ENCODE measurements at places on chromosomes 11 and 22.

DNA sequence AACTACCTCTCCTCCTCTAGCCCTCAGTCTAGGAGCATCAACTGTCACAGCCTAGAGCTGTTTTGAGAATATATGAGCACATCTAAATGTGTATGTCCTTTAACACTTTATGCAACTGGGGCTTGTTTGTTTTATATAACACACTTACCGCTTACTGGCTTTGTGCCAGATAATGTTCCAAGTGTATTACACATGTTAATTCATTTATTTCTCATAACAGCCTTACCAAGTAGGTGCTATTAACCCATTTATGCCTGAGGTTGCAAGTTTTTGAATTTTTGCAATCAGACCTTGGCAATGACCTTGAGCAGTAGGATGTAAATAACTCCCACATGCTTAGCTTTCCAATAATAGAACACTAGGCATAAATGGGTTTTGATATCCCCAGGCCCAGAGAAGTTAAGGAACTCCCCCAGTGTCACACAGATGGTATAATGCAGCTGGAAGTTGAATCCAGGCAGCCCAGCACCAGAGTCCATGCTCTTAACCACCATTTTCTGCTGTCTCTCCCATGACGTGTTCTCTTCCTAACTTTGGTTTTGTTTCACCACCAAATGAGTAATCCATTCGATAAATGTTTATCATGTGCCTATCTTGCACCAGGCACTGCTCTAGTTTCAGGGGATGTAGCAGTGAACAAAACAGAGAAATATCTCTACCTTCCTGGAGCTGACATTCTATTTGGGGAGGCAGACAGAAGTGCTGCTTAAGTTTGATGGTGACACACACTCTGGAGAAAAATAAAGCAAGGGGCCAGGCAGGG is 23.1 kb downstream of the PRDM11 start:
- DNase-seq = no peak

GRCh38 chr11:64153812-64154211 is 12.1 kb downstream of the MACROD1 start:
- DNase-seq = no peak

GRCh38 chr11:77030834-77031414 is 3.3 kb upstream of the B3GNT6 start:
- no peak for DNase-seq

DNA sequence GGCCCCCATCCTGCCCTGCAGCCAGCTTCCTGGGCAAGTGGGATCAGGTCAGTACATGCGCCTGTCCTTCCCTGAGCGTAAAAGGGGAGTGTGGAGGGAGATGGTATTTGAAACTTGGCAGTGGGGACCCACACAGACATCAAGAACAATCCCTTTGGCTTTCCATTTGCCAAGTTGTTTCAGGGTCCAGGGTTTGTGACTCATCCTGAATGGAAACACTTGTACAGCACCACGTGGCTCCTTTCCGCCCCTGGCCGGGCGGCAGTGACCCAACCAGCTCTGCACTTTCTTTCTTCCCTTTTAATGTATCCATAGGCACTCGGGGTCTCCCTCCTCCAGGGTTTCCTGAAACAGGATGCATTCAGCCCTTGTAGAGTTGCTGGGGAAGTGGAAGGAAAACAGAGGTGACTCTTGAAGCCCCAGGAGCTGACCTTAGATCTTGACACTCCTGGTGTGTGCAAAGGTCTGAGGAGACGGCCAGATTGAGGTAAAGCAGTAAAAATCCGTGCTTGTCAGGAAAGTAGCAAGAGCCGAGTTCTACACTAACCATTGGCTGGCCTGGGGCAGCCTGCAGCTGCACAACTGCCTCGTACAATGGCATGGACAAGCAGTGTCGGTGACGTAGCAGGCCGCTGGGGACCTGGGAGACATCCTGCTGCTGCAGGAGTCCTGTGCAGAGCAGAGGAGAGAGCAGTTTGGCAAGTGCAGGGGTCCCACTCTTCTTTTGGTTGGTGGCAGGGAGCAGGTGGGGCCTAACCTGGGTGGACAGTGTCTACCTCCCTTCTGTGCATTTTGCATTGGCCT is 189.8 kb downstream of the SNX19 start:
- no peak for DNase-seq

- no peak for DNase-seq
Measured at GRCh38 chr22:43819931-43820640, 8.0 kb upstream of the EFCAB6 start.

DNA sequence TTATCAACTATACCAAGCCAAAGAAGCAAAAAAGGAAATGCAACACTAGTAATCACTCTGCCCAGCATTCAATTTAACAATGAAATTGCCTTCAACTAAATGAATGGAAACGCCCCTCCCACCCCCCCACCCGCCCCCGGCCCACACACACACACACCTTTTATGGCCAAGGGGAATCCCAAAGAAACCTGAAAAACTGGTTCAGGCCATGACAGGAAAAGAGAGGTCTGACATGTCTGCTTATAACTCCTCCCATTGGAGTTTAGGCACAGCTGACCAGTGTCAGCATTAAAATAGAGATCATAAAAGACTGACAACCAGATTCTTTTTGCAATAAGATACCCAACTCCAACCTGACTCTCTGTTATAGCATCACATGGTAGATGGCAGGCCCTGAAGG is 42.6 kb downstream of the ACER3 start:
- no peak for DNase-seq

DNA sequence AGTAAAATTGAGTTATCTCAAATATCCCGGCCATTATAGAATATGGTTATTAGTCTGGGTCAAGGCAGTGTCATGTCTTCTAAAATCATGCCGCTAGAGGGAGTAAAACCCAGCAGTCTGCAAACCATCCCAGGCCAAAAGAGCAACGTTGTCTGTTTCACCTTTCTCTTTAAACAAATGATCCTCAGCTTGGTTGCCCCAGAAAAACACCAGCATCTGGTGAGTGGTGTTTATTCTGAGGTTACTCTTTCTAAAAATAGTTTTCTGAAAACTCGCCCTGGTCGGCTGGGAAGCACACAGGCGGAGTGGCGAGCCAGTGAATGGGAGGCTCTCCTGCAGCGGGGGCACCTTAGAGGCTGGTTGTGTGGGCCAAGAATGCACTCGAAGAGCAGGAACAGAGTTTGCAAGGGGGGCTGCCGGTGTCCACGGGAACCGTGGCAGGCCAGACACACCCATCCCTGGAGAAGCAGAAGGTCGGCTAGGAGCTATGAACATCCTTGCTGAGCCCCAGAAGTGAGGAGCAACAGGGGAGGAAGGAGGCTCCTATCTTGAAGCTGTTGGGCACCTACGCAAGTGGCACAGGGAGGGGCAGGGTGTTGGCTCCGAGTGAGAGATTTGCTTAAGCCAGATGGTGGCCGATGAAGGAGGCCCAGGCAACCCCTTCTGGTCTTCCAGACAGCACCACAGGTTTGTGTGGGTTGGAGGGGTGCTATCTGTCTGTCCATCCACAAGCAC is 297.1 kb downstream of the ETS1 start:
- peak; percentile 69 for DNase-seq

DNA sequence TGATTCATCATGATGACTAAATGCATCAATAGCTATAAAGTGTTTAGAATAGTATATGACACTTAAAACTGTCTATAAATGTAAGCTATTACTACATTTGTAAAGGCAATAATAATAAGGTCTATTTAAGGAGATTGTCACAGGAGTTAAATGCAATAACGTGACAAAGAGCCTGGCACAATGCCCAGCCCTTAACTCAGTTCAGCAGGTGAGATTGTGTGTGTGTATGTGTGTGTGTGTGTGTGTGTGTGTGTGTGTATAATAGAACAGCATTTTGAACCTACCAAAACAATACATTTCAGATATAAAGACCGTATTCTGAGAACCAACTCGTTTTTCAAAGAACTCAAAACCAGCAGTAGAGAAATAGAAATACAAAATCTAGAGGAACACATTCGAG is 177.5 kb downstream of the MYO18B start:
- DNase-seq = no peak

GRCh38 chr22:23251445-23252093 is 71.3 kb downstream of the BCR start:
- no peak for DNase-seq

DNA sequence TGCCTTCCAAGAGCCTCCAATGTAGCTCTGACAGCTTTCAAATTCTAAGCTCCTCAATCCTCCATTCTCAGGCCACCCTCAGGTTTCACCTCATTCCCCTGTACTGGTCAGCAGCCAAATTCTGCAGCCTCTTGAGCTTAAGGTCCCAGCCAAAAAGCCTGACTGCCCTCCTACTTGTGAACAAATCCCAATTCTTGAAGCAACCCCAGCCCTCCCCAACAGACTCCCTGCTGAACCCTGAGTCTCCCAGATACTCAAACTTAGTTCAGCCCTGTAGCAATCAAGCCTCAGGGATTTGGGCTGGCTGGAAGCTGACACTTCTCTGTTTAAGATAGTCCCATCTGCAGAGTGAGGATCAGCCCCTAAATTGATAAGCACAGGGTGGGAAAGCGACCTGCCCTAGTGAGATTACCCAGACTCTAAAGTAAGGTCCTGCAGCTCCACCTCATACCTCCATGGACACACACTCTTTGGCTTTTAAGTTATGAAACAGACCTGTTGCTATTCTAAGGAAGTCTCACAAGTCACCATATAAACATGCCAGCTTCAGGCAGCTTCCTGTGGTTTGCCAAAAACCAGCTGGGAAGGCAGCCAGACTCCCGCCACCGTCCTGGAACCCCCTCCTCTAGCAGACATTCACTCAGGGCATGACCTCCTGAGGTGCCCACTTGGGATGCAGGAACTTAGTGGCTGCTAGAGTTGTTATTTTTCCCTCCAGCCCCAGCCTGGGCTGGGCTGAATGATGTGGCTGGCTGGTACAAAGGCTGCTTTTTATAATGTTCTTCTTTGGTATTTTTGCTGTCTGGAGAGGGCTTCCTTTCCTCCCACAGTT is 82.5 kb upstream of the PICALM start:
- DNase-seq = no peak

DNA sequence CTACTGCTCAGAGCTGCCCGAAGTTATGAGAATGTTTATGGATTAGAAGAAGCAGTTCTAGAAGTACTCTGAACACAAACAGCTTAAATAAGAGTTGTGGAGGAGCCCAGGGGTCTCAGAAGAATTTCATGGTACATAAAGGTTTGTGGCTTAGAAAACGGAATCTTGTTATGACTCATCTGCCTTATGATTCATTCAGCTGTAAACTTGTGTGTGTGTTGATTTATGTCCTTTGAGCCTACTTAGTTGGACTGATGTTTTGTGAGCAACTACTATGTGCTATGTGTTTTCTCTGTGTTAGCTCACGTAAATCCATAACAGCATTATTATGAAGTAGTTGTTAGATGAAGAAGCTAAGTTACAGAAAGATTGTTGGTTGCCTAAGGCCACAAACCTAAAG is 203.7 kb downstream of the PGR start:
- DNase-seq = no peak

DNA sequence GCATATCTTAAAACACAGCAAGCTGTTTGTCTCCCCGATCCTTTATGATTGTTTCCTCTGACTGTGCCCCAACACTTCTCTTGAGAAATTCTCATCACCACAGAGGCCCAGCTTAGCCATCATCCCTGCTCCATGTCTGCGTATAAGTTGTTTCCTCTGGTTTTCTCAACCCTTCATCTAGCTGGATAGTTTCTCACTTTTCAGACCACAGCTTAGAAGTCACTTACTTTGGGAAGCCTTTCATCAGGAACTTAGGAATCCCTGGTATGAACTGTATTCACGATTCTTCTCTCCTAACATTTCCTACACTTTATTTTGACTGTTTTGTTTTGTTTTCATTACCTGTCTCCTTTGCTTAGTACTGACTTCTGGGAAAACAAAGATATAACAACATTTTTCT is 295.2 kb downstream of the GUCY1A2 start:
- DNase-seq = no peak

DNA sequence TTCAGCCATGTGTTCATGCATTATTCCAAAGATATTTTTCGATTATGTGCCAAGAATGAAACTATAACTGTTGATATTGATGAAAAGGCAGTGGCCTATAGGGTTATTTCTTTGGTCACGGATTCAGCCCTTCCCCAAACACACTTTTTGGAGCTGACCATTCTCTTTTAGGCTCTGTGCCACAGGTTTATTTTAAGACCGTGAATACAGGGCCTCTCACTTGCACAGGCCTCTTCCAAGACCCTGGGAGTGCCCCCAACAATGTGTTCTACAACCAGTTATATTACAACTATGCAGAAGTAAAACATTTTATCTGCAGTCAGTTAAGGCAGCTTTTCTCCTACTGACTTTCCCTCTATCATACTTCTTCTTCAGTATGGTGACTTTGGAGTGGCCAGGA is 104.6 kb downstream of the ALX4 start:
- no peak for DNase-seq

- no peak for DNase-seq
Measured at GRCh38 chr11:37078521-37078920, 480.5 kb upstream of the RAG2 start.

GRCh38 chr11:109383306-109383705 is 38.7 kb upstream of the C11orf87 start:
- DNase-seq = no peak

DNA sequence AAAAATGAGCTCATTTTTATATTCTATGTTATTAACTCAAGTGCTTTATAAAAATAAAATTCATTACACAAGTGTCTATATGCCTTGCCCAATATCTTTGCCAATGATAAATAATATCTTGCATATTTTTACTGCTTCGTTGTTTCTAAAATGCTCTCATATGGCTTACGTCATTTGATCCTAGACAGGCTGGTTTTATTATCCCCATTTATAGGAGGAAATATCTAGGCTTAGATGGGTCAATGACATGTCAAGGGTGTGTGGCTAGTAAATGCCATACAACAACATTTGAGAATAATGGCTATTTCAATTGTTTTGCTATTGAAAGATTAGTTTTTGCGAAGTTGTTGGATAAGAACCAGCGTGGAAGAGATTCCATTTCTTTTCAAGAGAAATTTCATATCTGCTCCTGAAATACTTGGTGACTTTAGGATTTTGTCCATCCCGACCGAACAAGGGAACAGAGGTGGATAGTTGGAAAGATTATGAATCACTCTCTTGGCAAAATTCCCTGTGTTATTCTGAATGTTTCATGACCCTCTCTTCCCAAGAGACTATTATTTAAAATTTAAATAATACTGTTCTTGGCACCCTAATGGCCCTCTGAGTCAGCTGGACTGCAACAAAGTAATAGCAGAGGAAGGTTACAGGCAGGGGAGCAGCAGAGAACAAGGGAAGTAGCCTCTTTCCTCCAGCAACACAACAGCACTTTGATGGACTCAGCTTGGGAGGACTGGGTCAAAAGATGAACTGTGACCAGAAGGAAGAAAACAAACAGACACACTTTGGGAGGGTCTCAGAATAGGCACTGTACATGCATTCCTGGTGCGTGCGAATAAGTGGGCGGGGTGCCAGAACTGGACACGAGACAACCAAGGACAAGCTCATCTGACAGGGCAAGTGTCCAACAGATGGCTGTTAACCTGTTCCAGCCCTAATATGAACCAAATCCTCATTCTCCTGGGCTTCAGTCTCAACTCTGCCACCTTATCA is 94.5 kb downstream of the ME3 start:
- DNase-seq = no peak

GRCh38 chr11:33936725-33937604 is 45.1 kb upstream of the LMO2 start:
- no peak for DNase-seq

DNA sequence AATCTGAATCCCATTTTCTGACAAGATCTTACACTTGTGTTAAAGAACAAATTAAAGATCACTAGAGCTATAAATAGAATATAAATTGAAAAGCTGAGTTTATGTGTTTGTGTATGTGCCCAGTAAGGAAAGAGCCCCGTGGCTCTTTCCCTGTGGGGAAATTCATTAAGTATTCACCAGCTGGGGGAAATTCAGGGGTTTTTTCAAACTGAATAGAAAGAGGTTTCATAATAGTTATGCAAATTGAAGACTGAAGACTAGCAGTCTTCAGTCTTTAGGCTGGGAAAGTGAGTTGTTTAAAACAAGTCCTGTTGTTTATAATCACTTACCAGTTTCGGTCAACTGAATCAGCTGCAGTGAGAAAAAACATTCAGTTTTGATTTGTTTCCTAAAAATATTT is 11.3 kb upstream of the MS4A7 start:
- no peak for DNase-seq

All from activated CD4-positive, CD25-positive, alpha-beta regulatory T cell treated with anti-CD3 and anti-CD28 coated beads, Interleukin-2, amount 50 U/mL, for 72 hours (primary cell).